ENCODE measurements at places on chromosomes 16 and 17.

DNA sequence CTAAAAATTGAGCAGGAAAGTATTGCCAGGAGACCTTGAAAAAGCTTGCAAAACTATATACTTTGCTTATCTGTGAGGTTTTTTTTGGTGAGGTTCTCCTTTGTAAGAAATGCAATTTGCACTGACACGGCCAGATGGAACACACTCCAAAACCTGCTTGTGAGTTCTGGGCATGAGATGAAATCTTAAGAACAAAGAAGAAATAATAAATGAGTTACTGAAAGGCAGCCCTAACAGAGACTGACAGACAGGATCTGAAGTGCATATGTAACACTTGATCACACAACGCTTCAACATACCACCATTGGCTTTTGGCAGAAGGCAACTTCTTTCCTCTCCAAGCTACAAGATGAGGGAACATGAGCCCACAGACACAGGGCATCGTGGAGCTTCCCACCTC lies 82.6 kb downstream of the USP31 start:
- no peak for DNase-seq

- no peak for DNase-seq
These were observed 2.6 kb upstream of the ABCC3 start for GRCh38 chr17:50631908-50632571.

- DNase-seq, result no peak
These were observed 1.4 kb downstream of the DNASE1L2 start for GRCh38 chr16:2237493-2238149.

- DNase-seq, result no peak
These were observed 172.0 kb upstream of the SOX9 start for GRCh38 chr17:71948703-71949422.

DNA sequence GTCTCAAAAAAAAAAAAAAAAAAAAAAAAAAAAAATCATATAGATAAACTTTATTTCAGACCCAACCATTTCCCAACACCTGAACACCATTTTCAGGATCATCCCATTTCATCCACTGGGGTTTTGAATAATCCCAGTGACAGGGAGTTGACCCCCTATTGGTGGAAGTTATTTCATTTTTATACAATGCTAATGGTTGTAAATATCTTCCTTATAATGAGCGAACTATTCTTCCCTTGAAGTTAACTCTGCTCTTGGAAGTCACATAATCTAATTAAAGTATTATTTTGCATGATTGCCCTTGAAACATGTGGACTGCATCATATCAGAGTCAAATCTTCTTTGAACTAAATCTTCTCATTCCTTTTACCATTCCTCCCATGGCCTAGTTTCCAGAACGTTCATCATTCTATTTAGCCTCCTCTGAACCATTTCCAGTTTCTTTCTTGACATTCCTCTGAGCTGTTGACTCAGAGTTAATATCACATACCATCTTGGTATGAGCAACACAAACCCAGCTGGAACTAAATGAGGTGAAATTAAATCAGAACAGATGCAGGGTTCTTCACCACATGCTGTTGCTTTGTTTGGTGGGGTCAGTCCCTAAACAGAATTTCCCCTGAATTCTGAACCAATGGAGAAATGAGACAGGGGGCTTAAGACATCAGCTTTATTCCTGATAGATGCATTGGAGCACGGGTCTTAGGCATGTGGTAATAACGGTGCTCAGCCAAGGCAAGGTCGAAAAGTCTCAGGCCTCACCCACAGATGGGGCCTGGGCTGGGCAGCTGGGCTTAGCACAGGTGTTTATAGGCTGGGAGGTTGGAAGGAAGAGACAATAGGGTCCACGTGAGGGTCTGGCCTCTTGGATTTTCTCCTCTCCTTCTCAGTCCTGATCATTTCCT lies 8.9 kb downstream of the HSD17B2 start:
- DNase-seq, result no peak

GRCh38 chr16:69404275-69404805 lies 18.5 kb upstream of the TERF2 start:
- no peak for DNase-seq

GRCh38 chr17:73335591-73336407 lies 24.0 kb upstream of the CDC42EP4 start:
- no peak for DNase-seq

- no peak for DNase-seq
These were observed 31.7 kb downstream of the MBTD1 start for GRCh38 chr17:51228161-51228560.

- no peak for DNase-seq
These were observed 70.9 kb upstream of the GSE1 start for GRCh38 chr16:85541980-85542900.

GRCh38 chr16:57372372-57373116 lies at the start of gene CX3CL1:
Gene CX3CL1 (plus strand): TSS chr16:57372490. CDS start chr16:57372569, 79 bp downstream.
- no peak for DNase-seq

DNA sequence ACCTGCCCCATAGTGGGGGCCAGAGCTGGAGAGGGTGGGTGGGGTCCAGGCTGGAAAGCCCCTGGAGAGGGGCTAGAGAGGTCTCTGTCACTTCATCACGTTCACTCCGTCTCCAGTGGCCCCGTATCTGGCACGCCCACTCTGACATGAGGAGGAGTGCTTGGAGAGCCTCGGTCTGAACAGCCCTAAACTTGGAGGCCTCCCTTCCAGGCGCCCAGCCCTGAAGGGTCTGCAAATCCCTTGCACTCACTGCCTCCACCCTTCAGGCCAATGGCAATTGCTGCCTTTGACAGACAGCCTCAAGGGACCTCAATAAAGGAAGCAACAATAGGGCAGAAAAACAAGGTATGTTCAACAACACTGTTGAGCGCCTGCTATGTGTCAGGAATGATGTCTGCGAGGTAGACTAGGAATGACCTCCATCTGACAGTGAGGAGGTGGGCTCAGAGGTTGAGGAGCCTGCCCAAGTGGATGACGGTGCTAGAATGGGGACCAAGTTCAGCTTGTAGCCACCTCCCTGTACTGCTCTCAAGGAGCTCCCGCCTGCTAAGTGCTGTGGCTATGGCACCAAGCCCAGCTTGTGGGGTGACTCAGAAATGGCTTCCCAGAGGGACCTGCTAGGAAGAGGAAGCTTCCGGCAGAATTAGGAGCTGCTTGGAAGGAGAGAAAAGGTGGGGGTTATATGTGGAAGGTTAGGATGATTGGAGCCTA lies 2.9 kb upstream of the EPX start:
- no peak for DNase-seq

DNA sequence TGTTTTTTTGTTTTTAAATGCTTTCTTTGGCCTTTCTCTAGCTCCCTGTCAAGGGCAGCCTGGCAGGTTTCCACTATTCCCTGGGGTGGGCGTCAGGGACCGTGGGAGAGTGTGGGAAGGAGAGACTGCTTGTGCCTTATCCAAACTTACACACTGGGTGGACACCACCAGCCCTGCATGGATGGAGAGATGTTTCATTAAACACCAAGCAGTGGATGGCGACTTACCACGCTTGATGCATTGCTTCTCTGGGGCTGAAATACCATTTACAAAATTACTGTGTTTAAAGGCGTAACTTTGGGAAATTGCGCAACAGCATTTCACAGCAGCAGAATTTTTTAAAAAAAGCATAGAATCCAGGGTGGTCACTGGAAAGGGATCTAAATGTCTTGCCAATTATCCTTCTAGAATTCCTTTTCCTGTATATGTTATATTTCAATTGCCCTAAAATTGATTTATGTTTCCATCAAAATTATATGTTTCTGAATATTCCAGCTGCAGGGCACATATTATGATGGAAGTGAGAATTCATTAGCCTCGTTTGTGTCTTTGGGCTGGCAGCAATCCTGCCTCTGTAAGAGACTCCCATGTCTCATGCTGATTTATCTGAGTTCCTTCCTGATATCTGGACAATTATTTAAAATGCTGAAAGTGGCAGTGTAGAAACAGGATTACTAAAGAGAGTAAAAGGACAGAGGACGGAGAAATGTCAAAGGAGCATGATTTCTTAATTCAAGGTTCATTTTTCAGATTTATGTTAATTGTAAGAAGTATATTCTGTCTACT lies 247.3 kb downstream of the GRIN2A start:
- DNase-seq, result no peak

GRCh38 chr16:79009896-79010295 lies 590.6 kb downstream of the MAF start:
- no peak for DNase-seq

GRCh38 chr17:10233161-10233560 lies 34.8 kb upstream of the GAS7 start:
- DNase-seq, result no peak

GRCh38 chr16:67663877-67664222 lies 2.7 kb downstream of the ENKD1 start:
- DNase-seq, result no peak

GRCh38 chr17:82943339-82943738 lies 103.5 kb upstream of the ZNF750 start:
- no peak for DNase-seq

GRCh38 chr16:69073181-69073702 lies 32.2 kb upstream of the HAS3 start:
- DNase-seq, result no peak

GRCh38 chr16:28537964-28538732 lies 626 bp downstream of the NUPR1 start:
- no peak for DNase-seq

DNA sequence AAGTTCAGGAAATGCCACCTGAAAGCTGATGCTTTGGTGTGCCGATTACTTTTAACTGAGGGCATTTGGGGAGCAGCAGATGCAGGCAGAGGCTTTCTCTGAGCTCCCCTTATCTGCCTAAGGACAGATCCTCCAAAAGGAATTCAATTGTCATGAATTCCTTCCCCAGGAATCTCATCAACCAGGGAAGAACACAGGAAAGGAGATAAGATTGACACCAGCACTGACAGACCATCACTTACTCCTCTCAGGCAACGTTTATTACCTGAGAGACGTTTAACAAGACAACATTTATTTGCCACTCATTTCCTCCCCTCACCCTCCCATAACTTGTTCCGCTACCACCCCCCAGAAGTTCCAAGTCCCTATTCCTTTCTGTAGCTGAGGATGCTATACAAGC lies 17.6 kb upstream of the CDRT4 start:
- DNase-seq, result no peak

GRCh38 chr16:49489686-49490320 lies 116.2 kb downstream of the C16orf78 start:
- DNase-seq, result no peak

GRCh38 chr16:14015948-14016347 lies 55.2 kb upstream of the MRTFB start:
- no peak for DNase-seq

DNA sequence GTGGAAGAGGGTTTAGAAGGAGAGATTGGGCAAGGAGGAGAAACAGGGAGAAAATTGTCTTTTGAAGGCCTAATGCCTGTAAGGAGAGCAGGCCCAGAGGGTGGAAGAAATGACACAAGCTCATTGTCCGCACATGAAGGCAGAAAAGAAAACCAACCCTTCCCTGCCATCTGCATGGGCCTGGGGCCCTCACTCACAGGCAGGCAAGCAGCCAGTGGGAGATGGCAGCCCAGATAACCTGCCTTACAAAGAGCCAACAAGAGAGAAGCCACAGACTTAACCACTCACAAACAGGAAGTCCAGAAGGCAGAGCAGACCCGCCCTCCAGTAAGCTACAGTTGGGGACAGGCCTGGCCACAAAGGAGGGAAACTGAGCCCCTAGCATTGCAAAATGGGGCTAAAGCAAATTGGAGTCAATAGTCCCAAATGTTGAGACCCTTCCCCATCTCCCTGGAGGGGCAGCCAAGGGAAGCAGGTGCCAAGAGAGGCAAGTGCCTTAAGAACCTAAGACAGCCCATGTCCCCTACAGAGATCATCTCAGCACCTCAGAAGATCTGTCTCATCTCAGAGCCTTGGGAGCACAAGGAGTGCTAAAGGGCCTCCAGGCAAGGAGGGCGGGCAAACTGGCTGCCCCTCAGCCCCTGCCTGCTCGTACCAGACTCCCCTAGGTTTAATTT lies 7.3 kb upstream of the TSPOAP1 start:
- no peak for DNase-seq

DNA sequence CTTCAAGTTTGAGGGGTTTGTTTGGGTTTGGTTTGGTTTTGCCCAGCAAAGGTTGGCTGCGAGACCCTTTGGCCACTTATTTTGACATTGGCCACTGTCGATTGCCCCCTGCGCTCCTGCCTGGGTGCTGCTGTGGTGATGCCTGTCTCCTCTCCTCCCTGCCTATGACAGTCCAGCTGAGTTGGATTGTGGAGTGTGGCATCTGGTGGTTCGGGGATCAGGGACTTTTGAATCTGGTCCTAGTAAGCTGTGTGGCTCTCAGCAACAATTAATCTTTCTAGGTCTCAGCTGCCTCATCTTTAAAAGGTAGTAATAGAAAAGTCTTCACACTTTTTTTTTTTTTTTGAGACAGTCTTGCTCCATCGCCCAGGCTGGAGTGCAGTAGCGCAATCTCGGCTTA lies 27.1 kb downstream of the CDK5RAP3 start:
- no peak for DNase-seq

Data from stimulated activated CD4-positive, alpha-beta T cell treated with anti-CD3 and anti-CD28 coated beads, Interleukin-12 subunit alpha, Interleukin-12 subunit beta, amount 100 ng/mL, for 24 hours (primary cell).